M059J (cell line): ENCODE measurements at places on chromosomes 1 and 21.
A peak's percentile ranks its signal among the peaks of the same experiment; 100 is the strongest.

DNA sequence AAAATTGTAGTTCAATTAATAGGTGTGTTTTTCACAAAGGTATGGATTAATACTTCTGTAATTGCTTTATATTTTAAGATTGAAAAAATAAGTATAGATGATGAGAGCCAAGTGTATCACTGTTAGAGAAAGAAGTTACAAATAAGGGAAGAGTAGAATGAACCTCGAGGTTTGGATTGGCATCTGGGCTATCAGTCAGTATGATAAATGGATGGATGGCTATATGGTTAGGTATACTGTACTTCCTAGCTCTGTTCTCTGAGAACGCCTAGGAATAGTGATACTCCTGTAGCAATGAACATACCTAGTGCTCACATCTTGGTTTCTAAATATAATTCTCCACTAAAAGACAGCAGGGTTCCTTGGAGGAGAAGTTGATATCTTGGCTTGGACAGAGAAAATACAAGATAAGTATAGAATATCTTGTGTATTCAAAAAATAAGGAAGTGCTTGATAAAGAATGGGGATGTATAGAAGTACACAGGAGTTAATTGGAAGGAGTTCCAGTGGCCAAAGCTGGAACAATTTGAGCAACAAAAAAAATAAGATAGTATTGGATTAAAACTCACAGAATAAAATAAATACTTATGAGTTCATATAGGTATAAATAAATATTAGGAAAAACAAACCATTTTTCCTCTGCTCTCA is 12.4 kb downstream of the IPO9 start:
- no peak for DNase-seq

DNA sequence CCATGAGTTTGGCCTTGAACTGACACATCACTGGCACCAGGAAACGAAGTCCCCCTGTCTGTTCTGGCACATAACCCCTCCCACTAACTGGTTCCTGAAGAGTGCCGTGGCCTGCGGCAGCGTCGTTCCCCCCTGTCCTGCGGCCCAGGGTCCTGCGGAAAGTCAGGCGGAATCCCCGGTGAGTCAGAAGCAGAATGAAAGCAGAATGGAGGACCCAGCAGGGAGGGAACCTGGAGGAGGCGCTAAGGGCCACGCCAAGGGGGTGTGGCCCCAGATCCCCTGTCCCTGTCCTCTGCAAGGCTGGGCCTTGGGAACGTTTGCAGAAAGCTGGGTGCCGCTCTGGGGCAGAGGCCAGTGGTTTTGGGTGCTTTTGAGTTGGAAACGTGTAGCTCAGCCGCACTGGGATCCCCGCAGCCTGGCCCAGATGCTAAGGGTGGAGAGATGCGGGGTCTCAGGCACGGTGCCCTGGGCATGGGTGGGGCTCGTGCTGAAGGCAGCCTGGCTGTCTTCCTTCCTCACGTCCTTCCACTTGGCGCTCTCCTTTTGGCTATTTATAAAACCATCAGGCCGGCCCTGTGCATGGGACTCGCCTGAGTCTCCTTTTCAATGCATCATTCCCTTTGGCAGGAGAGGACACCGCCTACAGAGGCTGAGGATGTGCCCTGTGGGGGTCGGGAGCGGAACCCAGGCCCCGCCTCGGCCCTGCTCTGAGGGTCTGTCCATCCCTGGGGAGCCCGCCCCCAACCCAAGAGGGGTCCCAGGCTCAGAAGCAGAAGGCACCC is 36.2 kb downstream of the TP73 start:
- DNase-seq = no peak

GRCh38 chr1:81559662-81560350 is 240.9 kb upstream of the ADGRL2 start:
- peak; percentile 3 for DNase-seq

- no peak for DNase-seq
Measured at GRCh38 chr1:231419147-231419546, 2.9 kb downstream of the EGLN1 start.

DNA sequence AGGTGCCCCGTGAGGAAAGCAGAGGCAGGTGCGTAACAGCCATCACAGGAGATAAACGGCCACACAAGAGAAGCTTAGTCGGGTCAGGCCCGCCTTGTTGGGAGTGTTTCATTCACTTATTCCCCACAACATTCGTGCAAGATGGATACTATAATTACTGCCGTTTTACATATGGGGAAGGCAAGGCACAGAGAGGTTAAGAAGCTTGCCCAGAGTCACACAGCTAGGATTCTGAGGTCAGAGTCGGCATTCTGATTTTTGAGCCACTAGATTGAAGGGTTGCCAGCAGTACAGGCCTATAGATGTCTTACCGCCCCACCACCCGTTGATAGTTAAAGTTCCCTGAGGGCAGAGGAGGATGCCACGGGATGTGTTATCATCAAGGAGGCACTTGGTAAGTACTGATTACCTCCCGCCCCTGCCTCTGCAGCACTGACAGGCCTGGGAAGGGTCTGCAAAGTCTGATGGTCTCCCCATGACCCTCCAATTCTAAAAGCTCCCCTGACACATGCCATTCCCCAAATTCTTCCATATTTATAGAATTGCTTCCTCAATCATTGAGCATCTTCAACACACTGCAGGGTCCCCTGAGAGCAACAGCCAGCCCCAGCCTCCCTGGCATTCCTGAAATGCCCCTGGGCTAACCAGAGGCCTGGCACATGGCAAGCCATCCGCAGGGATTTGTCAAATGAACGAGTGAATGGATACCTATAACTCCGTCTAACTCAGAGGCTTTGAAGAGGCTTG is 74.7 kb upstream of the CLDN14 start:
- DNase-seq = no peak

- no peak for DNase-seq
Measured at GRCh38 chr1:52595061-52595460, 7.1 kb upstream of the GPX7 start.

DNA sequence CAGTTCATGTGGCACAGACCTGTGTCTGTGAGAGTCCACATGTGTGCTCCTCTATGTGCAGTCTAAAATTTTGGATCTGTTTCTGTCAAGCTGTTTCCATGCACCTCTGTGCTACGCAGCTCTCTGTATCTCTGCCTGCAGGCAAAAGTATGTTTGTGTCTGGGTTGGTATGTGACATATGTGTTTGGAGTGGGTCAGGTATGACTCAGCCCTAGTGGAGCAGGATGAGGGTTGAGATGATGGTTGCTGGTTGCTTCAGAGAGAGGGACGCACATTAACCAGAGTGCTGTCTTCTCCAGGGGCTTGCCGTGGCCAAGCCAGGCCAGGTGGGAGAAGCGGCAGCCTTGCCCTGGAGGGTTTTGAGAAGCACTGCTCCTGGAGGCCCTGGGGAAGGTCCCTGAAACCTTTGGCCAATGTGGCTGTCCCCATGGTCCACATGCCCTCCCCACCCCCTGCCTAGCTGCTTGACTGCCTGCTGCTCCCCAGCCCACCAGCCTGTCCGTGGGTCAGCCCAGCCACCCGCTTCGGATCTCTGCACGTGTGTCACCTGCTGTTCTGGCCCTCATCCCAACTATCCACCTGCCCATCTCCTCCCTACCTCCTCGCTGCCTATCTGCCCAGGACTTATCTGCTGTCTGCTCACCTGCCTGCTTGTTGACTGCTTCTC is 4.1 kb upstream of the EVA1B start:
- DNase-seq = peak; percentile 60

DNA sequence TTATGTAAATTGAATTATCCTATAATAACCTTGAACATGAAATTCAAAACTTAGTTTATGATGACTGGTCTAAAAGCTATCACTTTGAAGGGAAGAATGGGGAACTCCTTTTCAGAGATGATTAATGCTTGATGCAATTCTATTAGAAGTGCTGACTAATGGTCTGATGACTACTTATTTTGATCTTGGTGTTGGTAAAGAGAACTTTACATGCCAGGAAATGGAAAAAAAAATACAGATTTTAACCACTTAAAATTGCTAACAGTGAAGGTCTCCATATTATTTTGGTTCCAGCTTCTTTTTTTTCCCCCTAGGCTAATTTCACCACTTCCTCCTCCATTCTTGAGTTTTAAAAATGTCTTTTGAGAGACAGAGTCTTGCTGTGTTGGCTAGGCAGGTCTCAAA is 22.9 kb downstream of the S1PR1 start:
- peak; percentile 81 for DNase-seq

DNA sequence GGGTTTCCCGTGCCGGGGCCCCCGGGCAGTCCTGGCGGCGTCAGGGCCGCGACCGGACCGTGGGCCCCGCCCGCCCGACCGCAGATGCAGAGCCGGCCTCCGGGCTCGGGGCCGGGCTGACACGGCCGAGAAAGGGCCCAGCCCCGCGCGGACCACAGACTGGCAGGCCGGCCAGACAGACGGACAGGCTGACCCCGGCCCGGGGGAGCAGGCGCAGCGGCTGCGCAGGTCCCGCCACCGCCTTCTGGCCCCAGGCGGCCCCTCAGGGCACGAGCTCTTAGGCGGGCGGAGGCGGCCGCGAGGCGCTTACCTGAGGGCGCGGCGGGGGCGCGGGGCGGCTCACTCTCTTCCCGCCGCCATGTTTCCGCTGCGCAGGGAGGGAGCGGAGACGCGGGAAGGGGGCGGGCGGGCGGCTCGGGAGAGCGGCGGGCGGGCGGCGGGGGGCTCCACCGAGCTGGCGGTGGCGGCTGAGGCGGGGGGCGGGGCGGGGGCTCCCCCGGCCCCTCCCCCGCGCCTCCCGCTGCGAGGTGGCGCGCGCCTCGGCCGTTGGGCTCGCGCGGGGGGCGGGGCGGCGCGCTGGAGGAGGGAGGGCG is at the start of gene SCMH1:
Gene SCMH1 (minus strand): TSS at position 558 of the 593 bp plus-strand sequence. CDS start 56,173 bp downstream, outside the sequence.
- DNase-seq = peak; percentile 52

- no peak for DNase-seq
Measured at GRCh38 chr21:42833859-42834725, 45.2 kb downstream of the WDR4 start.

DNA sequence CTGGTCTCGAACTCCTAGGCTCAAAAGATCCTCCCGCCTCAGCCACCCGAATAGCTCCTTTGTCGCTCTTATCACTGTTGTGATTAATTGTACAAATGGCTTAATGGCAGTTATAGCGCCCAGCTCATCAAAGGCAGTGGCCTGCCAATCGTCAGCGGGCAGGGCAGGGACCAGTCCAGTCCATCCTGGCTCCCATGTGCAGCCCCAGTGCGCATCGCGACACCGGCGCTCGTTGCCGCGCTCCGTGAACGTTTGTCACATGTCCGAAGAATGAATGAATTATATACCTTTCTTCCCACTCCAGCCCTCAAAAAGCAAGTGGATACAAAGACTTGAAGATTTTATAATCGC is 18.4 kb downstream of the MTX1 start:
- peak; percentile 71 for DNase-seq

DNA sequence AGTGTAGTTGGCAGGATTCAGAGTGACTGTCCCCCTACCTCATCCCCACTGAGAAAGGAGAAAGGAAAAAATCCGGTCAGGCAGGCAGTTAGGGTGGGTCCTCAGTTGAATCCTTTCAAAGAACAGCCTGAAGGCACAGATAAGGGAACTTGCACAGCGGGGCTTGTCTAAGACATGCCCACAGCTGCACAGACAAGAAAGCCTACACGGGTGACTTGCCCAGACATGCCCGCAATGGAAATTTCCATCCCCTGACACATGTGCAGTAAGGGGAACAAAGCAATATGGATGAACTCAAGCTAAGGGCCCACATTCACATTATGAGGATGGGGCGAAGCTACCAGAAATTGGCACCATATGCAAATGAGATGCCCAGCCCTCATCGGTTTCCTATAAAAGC is 82.5 kb downstream of the DESI2 start:
- no peak for DNase-seq

DNA sequence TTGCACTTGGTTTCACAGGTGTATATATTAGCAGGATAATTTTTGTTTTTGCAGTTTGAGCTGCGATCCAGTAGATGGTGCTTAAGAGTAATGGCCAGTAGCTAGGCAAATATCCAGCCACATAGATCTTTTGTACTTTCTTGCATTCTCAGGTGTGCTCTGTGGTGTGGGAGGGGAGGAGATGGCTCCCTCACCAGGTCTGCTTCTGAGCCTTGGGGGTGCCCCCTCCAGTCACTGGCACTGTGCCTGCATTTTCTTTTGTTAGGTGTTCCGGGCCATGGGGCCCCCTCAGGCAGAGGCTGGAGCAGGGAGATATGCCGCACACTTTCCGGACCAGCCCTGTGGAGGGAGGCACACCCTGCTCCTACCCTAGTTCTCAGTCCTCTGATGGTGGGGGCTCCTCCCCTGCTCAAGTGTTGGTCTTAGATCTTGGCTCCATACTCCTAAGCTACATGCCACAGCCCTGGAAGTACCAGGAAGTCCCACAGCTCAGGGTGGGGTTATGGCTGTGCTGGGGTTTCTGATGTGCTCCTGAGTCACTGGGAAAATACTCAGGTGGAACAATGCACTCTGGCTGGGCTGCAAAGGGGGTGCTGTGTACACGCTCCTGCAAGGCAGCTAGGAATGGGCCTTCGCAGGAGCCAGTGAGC is 197.6 kb upstream of the DMRTA2 start:
- peak; percentile 47 for DNase-seq

- DNase-seq = no peak
Measured at GRCh38 chr1:30335997-30336390, 387.4 kb downstream of the MATN1 start.

DNA sequence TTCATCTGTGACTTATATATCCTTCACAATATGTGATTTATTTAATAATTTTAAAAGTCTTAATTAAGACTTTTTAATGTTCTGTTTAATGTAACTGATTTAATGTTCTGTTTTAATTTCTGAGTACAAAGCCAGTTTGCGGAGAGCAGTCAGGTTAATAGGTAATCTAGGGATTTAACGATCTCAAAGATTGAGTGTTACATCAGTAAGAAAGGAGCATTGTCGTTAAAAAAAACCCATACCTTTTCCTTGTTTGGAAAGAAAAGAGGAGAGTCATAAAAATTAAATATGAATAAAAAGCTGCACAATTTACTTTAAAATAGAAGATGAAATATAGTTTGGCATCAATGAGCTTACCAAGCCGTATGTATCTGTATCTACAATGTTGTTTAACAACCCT is 621.4 kb downstream of the KIF26B start:
- no peak for DNase-seq

DNA sequence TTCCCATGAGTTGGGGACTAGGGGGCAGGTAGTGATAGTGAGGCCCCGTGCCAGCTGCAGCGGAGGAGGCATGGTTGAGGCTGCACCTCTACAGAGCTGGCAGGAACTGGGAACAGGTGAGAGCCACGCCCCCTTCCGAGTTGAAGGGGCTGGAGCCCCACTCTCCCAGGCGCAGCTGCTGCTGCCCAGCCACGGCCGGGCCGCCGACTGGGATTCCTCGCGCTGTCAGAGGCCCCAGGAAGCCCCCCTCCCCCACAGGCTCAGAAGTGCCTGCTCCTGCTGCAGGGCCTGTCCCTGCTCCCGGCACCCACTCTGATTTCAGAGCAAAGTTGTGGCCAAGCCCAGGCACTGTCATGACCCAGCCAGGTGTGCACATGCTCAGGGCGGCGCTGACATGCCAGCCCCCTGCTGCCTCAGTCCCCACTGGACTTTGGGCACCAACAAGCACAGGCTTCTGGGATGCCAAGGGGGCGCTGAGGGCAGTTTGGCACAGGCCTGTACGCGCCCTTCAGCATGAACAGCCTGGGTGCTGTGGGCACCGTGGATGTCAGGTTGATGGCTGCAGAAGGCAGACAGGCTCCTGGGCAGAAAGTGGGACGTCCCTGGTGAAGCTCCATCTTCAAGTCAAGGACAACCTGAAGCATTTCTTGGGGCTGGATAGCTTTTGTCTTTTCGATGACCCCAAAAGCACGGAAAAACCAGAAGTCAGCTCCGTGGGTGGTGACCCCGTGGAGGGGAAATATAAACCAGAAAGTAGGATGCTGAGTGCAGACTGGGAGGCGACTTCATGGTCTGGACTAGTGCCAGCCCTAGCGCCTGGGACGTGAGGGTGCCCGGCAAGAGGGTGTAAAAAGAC is 121.5 kb downstream of the SIM2 start:
- DNase-seq = no peak

GRCh38 chr1:61224609-61225008 is 142.2 kb downstream of the NFIA start:
- DNase-seq = no peak
